ENCODE measurements at places on chromosomes 7 and 10.

DNA sequence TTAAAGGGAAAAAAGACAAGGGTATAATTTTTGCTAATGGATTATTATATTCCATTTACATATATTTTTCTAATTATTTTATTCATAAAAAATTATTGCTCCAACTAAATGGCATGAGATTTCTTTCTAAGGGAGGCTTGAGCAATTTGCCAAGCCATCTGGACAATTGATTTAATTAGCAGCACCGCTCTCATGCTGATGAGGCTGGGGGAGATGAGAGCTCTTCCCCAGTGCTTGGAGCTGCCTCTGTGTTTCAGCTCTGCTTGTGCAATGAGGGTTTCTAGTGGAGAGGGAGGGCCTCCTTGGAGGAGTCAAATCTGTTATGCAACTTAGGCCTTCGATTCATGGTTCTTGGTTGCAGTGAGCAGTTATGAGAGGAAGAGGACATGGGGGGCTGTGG, 574.3 kb downstream of the TCERG1L start:
- DNase-seq = no peak

DNA sequence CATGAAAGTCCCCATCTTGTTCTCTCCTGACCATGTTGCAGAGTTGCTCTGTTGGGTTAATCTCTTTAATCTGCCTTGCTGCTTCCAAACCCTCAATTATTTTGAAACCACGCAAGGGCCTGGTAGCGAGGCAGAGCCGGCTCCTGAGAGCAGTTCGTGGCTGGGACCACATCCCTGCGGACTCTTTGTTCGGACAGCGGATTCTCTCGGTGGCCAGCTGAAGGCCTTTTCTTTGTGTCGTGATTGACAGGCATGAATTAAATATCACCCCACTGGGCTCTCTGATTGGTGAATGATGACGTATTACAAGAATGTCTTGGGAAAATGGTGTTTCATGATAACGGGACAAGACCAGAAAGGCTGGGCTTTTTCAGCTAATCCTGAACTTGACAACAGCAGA, 66.9 kb upstream of the ARHGAP21 start:
- DNase-seq = no peak

- DNase-seq = no peak
Observed at GRCh38 chr10:78916227-78916626, 152.5 kb upstream of the ZMIZ1 start.

DNA sequence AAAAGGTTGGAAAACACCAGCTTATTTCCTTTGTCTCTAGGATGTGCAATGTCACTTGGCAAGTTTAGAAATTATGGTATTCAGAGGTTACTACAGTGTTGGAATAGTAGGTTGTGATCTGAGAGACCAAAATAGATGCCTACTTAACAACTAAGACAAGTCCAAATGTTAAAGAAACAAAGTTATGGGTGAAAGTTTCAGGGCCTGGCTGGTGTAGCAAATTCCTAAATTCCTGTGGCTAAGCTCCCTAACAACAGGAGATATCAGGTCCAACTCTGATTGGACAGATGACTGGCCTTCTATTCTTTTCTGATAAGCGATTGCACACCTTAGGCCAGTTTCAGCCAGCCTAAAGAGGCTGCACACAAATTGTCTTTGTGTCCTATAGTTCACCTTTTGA, 873.5 kb downstream of the REEP3 start:
- no peak for DNase-seq

DNA sequence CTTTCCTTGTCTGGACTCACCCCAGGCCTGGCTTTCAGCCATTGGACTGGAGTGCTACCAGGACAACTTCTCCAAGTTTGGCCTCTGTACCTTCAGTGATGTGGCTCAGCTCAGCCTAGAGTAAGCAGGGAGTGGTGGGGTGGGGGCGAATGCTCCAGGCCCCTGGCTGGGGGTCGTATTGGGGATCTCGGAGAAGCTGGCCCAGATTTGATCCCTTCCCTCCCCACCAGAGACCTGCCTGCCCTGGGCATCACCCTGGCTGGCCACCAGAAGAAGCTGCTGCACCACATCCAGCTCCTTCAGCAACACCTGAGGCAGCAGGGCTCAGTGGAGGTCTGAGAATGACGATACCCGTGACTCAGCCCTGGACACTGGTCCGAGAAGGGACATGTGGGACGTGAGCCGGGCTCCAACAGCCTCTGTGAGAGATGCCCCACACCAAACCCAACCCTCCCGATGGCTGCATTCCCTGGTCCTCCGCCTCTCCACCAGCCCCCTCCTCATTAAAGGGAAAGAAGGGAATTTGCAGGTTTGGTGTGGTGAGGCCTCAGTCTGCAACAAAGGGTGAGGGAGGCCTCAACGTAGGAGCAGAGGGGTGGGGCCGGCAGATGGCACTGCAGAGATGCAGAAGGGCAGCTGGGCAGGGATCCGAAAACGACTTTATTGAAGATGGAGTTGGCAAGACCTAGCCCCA, 14.8 kb downstream of the TRPV6 start:
- no peak for DNase-seq

GRCh38 chr7:98821348-98821747, 48.5 kb downstream of the TMEM130 start:
- no peak for DNase-seq

GRCh38 chr7:155878250-155878649, 66.0 kb upstream of the SHH start:
- no peak for DNase-seq

GRCh38 chr7:155568842-155569494, 22.6 kb upstream of the CNPY1 start:
- DNase-seq = no peak

GRCh38 chr10:68550747-68551411, 9.3 kb upstream of the TET1 start:
- DNase-seq = no peak

DNA sequence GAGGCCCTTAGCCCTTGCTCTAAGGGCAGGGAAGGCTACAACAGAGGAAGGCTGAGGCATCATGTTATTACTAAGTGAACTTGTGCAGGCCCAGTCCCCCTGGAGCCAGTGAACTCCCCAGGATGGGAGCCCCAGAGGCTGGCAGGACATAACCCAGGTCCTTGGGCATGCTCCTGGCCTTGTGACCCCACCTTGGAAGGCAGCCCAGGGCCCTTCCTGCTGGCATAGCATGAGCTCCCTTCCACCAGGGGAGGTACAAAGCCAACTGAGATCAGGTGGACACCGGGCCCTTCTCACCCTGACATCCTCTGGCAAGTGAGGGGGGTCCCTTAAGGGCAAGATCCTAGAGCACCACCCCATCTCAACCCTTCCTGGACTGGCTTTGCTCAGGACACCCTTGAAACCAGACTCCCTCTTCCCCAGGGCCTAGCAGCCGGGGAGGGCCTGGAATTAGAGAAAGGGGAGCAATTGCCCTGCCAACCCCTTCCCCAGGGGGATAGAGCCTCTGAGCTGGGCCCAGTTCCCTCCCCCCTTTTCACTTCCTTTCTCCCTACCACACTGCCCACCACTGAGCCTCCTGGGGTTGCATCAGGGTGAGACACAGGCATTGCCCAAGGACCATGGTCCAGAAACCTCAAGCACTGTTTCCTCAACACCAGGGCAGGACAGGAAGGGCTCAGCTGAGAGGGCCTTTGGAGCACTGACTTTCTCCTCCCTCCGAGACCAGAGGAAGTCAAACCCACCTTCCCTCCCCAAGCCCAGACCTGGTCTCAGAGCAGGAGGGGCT, 1.8 kb upstream of the VSIR start:
- no peak for DNase-seq

GRCh38 chr7:266851-267840, 22.8 kb upstream of the FOXL3 start:
- DNase-seq = no peak

DNA sequence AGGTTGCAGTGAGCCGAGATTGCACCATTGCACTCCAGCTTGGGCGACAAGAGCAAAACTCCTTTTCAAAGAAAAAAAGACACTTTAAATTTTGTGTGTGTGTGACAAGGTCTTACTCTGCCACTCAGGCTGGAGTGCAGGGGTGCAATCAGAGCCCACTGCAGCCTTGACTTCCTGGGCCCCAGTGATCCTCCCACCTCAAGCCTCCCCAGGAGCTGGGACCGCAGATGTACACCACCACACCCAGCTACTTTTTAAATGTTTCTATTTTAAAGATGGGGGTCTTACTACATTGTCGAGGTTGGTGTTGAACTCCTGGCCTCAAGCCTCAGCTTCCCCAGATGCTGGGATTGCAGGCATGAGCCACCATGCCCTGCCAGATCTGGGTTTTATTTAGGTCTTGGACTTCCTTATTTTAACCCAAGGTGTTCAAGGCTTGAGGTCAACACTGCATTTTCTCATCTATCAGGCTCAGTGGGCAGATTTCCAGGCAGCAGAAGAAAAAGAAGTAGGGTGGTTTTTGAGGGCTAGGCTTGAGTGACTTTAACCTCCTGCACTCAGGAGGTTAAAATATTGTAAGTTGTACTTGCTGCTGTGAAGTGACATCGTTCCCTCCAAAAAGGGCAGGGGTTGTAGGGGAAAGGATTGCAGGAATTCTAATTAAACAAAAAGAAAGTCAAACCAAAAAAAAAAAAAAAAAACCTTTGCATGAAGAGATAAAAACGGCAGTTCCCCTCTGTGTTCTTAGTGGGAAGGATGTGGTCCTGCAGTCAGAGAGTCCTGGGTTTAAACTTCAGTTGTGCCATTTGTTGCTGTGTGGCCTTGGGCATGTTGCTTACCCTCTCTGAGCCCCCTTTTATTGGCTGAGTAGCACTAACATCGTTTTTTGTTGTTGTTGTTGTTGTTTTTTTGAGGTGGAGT, 71.5 kb downstream of the CARD11 start:
- no peak for DNase-seq

DNA sequence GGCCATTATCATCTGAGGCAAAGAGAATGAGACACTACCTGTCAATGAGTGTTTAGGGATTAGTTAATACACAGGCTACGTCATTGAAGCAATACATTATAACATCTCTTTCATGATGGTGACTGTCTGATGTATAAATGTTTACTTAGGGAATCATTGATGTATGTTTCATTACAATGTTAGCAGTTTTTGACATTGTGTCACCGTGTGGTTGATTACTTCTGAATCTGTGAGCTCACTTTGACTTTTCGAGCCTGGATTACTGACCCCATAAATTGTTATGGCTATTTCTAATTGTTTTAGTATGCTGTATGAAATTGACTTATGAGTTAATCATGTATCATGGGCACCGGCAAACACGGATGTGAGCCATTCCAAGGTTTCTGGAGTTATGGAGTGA, 494.0 kb downstream of the MAGI2 start:
- DNase-seq = no peak

Data from activated CD4-positive, alpha-beta T cell treated with anti-CD3 and anti-CD28 coated beads for 1 hour (primary cell).